ENCODE measurements at places on chromosomes 11 and 22.
A peak's percentile ranks its signal among the peaks of the same experiment; 100 is the strongest.

- no peak for DNase-seq
These were observed 599.8 kb downstream of the DLG2 start for GRCh38 chr11:85027346-85027745.

DNA sequence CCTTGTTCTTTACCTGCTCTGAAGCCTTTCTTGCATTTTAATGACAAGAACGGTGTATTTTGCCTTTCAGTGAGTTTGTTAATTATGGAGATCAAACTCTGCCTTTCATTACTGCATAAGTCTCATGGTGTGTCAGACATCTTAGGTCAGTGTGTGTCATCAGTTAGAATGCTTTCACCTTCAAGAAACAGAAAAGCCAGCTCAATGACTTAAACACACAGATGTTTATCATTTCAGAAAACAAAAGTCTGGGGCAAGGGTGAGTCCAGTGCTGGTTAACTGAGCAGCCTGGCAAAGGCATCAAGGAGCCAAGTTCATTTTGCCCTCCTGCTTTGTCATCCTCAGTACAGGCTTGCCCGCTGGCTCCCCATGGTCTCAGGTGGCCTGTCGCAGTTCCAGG is 54.5 kb downstream of the PACS1 start:
- DNase-seq: peak; percentile 19

- DNase-seq: no peak
These were observed 432.4 kb upstream of the LUZP2 start for GRCh38 chr11:24064309-24064903.

DNA sequence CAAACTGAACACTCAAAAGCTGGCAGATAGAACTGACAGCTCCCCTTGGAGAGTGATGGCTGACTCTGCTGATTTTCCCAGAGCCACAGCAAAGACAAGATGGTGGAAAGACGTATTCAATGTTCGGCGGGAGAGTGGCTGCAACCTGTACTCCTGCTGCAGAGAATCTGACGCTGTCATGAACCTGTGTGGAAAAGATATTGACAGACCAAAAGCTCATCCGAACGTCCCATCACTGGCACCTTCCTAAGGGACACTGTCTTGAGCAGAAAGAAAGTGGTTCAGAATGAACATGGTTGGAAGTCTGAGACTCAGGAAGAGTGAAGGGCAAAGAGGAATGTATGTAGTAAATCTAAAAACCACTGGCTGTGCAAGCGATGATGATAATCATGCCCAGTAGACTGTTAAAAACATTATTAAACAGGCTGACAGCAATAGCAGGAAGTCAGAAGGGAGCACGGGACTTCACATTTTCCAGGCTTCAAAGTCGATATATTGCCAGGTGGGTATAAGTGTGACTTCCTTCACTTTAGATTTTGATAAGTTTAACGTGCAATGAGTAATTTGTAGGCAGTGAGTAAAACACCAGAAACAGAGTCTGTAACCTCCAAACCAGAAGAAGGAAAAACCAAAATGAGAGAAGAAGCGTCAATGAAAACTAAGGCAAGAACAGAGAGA is 6.2 kb upstream of the IL17REL start:
- DNase-seq: no peak

GRCh38 chr11:10694486-10695239 is 1.1 kb upstream of the IRAG1 start:
- no peak for DNase-seq

- DNase-seq: no peak
These were observed 92.2 kb downstream of the SPATA19 start for GRCh38 chr11:133753150-133753549.

DNA sequence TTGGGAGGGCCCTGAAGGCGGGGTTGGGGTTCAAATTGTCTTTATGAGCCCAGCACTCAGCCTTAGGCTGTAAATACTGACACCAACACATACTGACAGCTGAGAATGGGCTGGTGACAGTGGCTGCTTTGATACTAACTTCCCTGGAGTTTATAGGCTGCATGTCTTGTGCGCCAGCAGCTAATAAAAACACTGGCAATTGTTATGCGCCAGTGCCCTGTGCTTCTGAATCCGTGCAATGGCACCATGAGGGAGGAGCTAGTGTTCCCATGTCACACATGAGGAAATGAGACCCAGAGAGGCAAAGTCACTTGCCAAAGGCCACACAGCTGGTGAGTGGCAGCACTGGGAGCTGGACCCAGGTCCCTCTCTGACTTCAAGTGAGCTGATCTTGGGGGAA is 23.8 kb downstream of the SHISAL1 start:
- no peak for DNase-seq

DNA sequence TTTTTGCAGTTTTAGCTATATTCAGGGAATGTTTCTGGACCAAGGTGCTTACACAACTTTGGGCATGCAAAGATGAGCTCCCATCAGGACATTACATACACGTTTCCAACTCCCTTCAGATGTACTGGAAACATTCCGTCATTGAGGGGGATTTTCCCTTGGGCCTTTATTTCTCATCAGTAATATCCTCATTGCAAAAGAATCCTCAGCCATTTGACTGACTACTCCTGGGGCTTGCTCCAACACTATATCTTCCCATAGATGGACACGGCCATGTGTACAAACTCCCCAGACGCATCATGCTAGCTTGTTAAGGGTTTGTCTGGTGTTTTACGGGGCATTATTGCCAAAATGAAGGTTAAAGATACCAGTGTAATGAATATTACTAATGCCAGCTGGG is 59.3 kb upstream of the NUP160 start:
- no peak for DNase-seq

DNA sequence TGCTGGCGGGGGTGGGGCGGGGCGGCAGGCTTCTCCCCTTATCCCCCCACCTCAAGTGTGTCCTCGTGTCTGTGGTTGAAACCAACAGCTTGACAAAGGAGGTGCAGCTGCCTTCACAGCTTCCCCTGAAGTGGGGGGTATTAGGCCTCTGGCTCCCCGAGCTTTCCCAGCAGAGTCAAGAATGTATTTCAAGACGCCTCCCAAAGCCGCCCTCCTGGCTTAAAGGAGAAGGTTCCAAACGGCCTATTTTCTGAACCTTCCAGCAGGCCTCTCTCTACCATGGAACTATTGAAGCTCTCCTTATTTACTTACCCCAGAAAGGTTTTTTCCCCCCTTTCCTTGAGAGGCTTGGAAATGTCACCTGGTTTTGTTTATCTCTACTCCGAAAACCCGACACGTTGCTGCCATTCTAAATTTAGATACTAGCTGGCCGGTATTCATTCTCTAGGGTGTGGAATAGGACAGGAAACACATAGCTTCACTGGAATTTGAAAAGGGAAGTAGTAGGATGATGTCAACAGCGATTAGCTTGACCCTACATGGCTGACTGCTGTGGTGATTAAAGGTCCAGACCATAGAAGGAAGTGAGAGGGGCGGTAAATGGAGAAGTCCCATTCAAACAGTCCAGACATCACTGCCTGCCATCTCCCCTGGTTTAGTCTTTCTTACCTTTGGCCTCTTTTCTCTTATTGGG is 671 bp upstream of the PICALM start:
- DNase-seq: peak; percentile 99

DNA sequence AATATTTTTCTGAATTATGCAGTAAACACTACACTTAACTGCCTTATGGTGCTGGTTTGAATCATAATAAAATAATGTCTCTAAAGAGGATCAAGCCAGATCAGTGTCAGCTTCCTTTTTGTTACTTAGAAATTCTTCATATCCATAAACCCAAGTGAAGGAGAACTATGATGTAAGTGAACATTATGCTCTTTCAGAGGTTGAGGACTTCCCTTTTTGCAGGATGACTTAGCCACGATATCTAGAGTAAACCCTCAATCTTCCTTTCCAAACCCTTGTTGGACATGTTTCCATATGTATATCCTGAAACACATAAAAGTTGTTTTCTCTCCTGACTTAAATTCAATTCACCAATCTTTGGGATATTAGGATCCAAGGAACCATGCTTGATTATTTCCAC is 19.1 kb downstream of the OR8D1 start:
- DNase-seq: no peak

- DNase-seq: peak; percentile 13
These were observed 54.8 kb downstream of the CLPB start for GRCh38 chr11:72379384-72380131.

Measured in dermis blood vessel endothelial cell (primary cell).